ENCODE measurements at places on chromosomes 4 and X. TPM values are rescaled to one million over a fixed set of nuclear protein-coding genes. Genes with fewer than 3 reads are reported as not detected.

The BEND4 gene
- 0.13 TPM for total RNA-seq

The RRH gene
- not detected for total RNA-seq

- no peaks in the 10 kb centered on the region for H3K4me1 ChIP-seq
- H3K27me3 ChIP-seq = no peaks in the 10 kb centered on the region
- H3K27ac ChIP-seq = no peak overlapping the region
- H3K4me3 ChIP-seq = no peak overlapping the region
- no peaks in the 10 kb centered on the region for H3K36me3 ChIP-seq
Observed at GRCh38 chr4:61827907-61828391, 627.8 kb downstream of the ADGRL3 start.

- DNase-seq = no peak
- no peaks in the 10 kb centered on the region for H3K4me1 ChIP-seq
- no peaks in the 10 kb centered on the region for H3K36me3 ChIP-seq
- H3K4me3 ChIP-seq = no peak overlapping the region
- H3K27ac ChIP-seq = no peak overlapping the region
- H3K27me3 ChIP-seq = no peaks in the 10 kb centered on the region
Observed at GRCh38 chrX:143663755-143664154, 27.9 kb upstream of the SLITRK4 start.

- no peak overlapping the region for H3K27ac ChIP-seq
- H3K4me3 ChIP-seq = no peak overlapping the region
- H3K4me1 ChIP-seq = peaks cover 17% of the 10 kb centered on the region
- no peaks in the 10 kb centered on the region for H3K36me3 ChIP-seq
Observed at GRCh38 chrX:10166248-10166716, 9.5 kb downstream of the CLCN4 start.

- no peak overlapping the region for H3K4me3 ChIP-seq
Observed at GRCh38 chr4:183165376-183165775, 66.3 kb downstream of the WWC2 start.

- H3K4me1 ChIP-seq = no peaks in the 10 kb centered on the region
- no peak overlapping the region for H3K4me3 ChIP-seq
- no peak overlapping the region for H3K27ac ChIP-seq
- no peaks in the 10 kb centered on the region for H3K27me3 ChIP-seq
Observed at GRCh38 chrX:97366237-97366636, 482.5 kb downstream of the RPA4 start.

DNA sequence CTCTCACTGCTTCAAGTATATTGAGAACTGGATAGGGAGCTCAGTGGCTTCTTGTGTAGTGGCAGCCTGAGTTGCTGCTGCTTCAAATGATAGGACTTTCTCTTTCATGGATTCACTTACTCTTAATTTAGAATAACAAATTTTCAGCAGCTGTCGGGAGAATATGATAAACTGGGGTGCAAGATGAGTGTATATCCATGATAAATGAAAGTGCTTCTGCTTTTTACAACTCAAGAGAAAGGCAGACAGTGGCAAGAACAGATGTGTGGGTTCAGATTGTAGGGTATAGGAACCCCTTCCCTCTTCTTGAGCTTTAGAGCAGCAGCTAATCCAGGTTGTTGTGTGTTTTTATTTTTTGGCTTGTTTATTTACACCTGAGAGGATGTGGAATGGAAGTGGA, 1.0 kb downstream of the SH3BGRL start:
- peak overlapping the region; percentile 96 for H3K27ac ChIP-seq
- no peak for DNase-seq
- H3K36me3 ChIP-seq = peaks cover 28% of the 10 kb centered on the region
- H3K4me3 ChIP-seq = peak overlapping the region; percentile 99

- H3K4me3 ChIP-seq = no peak within 1 kb of the TSS
- peaks cover 7% of the 10 kb centered on the region for H3K4me1 ChIP-seq
- DNase-seq = no peak
- H3K27ac ChIP-seq = no peak within 1 kb of the TSS
- peaks cover 39% of the 10 kb centered on the region for H3K27me3 ChIP-seq
Observed at GRCh38 chrX:153646620-153647373, at the start of gene DUSP9. TSS of gene DUSP9 (plus strand) at chrX:153647203. CDS start at chrX:153647954, 751 bp downstream.

- no peak for DNase-seq
- no peak overlapping the region for H3K4me3 ChIP-seq
- H3K4me1 ChIP-seq = no peaks in the 10 kb centered on the region
Observed at GRCh38 chr4:3401436-3402171, 40.2 kb upstream of the HGFAC start.

DNA sequence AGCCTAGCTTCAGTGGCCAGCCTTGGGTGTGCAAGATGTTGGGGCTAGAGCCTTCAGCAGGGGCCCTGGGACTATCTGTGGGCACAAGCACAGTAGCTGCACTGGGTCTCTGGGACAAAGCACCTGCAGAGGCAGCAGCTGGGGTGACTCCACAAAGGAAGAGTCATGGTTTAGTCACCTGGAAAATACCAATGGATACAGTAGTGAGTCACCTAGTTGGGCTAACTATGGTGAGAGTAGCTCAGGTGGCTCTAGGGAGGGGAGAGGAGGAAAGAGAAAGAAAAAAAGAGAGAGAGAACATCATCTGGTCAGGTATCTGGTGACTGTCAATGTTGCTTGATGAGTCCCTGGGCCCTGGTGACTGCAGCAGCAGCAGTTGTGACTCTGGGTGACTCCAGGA, 72.9 kb upstream of the SPIN4 start:
- H3K36me3 ChIP-seq = peaks cover 3% of the 10 kb centered on the region
- H3K4me1 ChIP-seq = no peaks in the 10 kb centered on the region
- no peak overlapping the region for H3K4me3 ChIP-seq
- no peak for DNase-seq
